Activated T-helper 2 cell treated with anti-CD3 and anti-CD28 coated beads, Interferon-gamma antibody, Interleukin-2, Interleukin-4, amounts not matched to agents 10 μg/mL and 5 μg/mL and 100 μg/mL, durations not matched to agents 14 hours and 24 hours and 36 hours (primary cell): ENCODE measurements at places on chromosomes 16 and 17. TPM values are rescaled to one million over a fixed set of nuclear protein-coding genes. Genes with fewer than 3 reads are reported as not detected.
A peak's percentile ranks its signal among the peaks of the same experiment; 100 is the strongest.

DNA sequence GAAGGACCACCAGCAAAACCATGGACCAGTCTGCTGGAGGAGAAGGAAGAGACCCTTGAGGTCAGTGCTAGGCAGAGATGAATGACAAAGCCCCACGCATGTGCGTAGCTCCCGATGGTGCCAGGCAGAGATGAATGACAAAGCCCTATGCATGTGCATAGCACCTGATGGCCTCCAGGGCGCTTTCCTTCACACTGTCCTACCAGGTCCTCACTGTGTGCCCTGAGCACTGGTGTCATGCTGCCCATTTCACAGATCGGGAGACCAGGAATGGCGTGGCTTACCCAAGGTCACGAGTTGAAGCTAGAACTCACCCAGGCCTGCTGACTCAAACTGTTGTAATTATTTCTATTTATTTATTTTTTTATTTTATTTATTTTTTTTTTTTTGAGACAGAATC, 149.6 kb downstream of the KATNIP start:
- no peak for DNase-seq
- H3K36me3 ChIP-seq: no peaks in the 10 kb centered on the region
- H3K4me3 ChIP-seq: no peak overlapping the region
- H3K4me1 ChIP-seq: no peaks in the 10 kb centered on the region
- no peak overlapping the region for H3K27ac ChIP-seq
- no peaks in the 10 kb centered on the region for H3K27me3 ChIP-seq

DNA sequence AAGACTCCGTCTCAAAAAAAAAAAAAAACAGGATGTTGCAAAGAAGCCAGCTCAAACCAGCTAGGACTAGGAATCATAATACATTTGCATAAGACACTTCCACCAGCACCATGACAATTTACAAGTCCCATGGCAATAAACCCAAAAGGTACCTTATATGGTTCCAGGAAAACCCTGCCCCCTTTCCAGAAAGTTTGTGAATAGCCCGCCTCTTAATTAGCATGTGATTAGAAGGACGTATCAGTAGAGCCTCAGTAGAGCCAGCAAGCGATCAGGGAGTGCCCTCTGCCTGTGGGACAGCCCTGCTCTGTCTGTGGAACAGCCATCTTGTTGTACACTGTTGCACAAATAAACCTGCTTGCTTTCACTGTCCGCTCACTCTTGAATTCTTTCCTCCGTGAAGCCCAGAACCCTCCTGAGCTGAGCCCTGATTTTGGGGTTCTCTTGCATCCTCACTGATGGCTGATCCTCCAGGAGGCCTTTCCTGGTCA, 14.0 kb downstream of the NUPR1 start:
- peaks cover 4% of the 10 kb centered on the region for H3K27me3 ChIP-seq
- DNase-seq: no peak
- no peak overlapping the region for H3K27ac ChIP-seq
- H3K4me1 ChIP-seq: peaks cover 3% of the 10 kb centered on the region
- no peak overlapping the region for H3K4me3 ChIP-seq
- H3K36me3 ChIP-seq: no peaks in the 10 kb centered on the region

DNA sequence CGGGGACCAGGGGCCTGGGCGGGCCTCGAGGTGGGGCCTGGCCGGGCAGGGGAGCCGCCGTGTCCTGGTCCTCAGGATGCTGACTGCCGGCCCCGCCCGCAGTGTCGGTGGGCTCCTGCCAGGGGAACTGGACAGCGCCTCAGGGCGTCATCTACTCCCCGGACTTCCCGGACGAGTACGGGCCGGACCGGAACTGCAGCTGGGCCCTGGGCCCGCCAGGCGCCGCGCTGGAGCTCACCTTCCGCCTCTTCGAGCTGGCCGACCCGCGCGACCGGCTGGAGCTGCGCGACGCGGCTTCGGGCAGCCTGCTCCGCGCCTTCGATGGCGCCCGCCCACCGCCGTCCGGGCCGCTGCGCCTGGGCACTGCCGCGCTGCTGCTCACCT, 2.3 kb upstream of the PAQR4 start:
- H3K27me3 ChIP-seq: peaks cover 25% of the 10 kb centered on the region
- H3K36me3 ChIP-seq: peaks cover 13% of the 10 kb centered on the region
- H3K27ac ChIP-seq: no peak overlapping the region
- no peak overlapping the region for H3K4me3 ChIP-seq

GRCh38 chr17:51034800-51035199, 85.9 kb downstream of the SPAG9 start:
- DNase-seq: no peak
- peaks cover 34% of the 10 kb centered on the region for H3K4me1 ChIP-seq
- no peak overlapping the region for H3K4me3 ChIP-seq

- peaks cover under 1% of the 10 kb centered on the region for H3K36me3 ChIP-seq
- H3K27me3 ChIP-seq: peaks cover 19% of the 10 kb centered on the region
- no peak overlapping the region for H3K27ac ChIP-seq
- DNase-seq: no peak
- H3K4me3 ChIP-seq: no peak overlapping the region
These were observed 27.3 kb upstream of the CBFA2T3 start for GRCh38 chr16:89004209-89004831.

DNA sequence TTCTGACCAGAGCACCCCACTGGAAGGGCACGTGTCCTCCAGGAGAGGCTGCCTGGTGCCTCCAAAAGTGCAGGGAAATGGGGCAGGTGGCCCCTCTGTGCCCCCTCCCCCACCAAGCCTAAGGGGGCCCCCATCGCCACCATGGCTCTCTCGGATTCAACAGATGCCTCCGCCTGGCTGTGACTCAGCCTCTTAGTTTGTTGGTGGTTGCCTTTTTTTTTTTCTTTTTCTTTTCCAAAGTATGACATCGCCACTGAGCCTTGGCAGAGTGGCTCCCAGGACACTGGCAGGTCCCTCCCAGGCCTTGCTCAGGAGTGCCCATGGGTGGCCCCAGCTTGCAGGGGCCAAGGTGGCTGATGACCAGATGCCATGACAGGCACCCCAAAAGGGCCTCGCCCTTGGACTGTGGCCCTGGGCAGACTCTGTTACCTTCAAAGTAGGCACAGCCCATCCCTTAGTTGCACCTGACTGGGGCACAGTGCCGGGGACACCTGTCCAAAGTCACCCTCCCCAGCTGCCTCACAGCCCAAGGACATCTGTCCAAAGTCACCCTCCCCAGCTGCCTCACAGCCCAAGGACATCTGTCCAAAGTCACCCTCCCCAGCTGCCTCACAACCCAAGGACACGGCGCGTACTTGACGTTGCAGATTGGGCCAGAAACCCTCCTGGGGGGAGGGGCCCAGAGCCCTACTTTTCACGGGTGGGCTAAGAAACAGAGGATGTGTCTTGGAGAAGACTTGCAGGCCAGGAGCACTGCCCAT, 29.6 kb downstream of the NPTX1 start:
- H3K27me3 ChIP-seq: no peaks in the 10 kb centered on the region
- no peak overlapping the region for H3K27ac ChIP-seq
- H3K4me1 ChIP-seq: no peaks in the 10 kb centered on the region
- DNase-seq: no peak
- H3K4me3 ChIP-seq: no peak overlapping the region
- H3K36me3 ChIP-seq: no peaks in the 10 kb centered on the region

- no peaks in the 10 kb centered on the region for H3K27me3 ChIP-seq
- no peak for DNase-seq
- H3K27ac ChIP-seq: no peak overlapping the region
- H3K4me3 ChIP-seq: no peak overlapping the region
- H3K36me3 ChIP-seq: no peaks in the 10 kb centered on the region
- no peaks in the 10 kb centered on the region for H3K4me1 ChIP-seq
These were observed 174.0 kb downstream of the KATNIP start for GRCh38 chr16:27723711-27724481.

The SRL gene
- total RNA-seq: not detected in 2 replicates

The IGF2BP1 gene
- total RNA-seq: 0.09 and 0.32 TPM in 2 replicates

The CDH11 gene
- not detected in 2 replicates for total RNA-seq

The CWC25 gene
- total RNA-seq: 23.0 and 26.4 TPM in 2 replicates

DNA sequence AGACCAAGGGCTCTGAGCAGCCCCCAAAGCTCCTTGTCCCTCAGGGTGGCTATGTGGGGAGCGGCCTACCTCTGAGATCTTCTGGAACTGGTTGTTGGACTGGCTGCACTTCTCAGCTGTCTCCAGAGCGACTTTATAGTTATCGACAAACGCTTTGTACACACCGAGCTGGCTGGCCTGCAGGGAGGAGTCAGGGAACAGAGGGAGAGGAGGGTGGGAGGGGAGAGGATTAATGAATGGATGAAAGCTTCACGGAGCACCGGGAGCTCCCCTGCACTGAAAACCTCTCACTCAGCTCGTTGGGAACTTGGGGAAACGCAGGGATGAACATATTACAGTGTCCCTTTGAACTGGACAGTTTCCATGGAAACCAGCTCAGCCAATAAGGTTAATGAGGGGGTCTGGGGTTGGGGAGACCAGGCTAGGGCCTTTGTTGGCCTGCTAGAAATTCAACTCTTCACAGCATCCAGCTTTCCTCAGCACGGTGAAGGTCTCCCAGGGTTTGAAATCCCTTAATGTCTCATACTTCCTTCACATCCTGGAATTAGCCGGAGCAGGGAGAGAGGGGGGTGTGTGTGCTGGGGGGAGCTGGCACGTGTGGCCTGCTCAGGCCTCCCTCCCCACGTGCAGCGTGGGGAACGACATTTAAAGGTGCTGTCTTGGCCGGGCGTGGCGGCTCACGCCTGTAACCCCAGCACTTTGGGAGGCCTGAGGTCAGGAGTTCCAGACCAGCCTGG, 86.7 kb downstream of the TIMM22 start:
- no peaks in the 10 kb centered on the region for H3K27me3 ChIP-seq
- peaks cover 18% of the 10 kb centered on the region for H3K36me3 ChIP-seq
- no peak overlapping the region for H3K4me3 ChIP-seq
- no peak for DNase-seq
- no peak overlapping the region for H3K27ac ChIP-seq
- H3K4me1 ChIP-seq: no peaks in the 10 kb centered on the region

DNA sequence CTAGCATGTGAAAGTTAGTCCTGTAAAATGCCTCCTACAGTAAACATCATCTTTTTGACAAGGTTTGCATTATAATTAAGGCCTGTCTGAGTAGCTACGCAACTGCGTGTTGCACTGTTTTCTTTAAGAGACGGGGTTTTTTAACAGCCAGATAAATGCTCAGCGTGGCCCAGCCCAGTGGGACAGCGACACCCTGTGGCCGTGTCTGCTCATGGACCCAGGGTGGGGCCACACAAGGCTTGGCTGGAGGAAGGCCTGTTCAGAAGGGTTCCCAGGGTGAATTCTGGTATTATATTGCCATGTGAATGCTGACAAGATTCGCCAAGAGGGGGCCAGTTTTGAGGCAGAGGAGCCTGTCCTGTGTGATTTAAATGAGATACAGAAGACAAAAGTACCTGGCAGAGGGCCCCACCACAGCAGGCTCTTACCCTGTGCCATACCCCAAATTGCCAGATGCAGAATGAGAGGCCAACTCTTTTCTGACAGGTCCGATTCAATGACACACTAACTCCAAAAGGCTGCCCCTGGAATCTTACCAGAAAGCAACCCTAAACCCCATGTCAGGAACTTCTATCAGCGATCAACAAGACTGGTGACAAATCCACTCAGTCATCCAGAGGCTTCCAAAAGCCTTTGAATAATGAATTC, 65.9 kb upstream of the IRX6 start:
- peak; percentile 41 for DNase-seq
- H3K4me1 ChIP-seq: peaks cover 1% of the 10 kb centered on the region
- H3K27ac ChIP-seq: no peak overlapping the region
- H3K36me3 ChIP-seq: no peaks in the 10 kb centered on the region
- no peak overlapping the region for H3K4me3 ChIP-seq
